ENCODE measurements at places on chromosomes 6 and 20.

- DNase-seq: no peak
Observed at GRCh38 chr6:122154155-122154554, 245.3 kb upstream of the HSF2 start.

DNA sequence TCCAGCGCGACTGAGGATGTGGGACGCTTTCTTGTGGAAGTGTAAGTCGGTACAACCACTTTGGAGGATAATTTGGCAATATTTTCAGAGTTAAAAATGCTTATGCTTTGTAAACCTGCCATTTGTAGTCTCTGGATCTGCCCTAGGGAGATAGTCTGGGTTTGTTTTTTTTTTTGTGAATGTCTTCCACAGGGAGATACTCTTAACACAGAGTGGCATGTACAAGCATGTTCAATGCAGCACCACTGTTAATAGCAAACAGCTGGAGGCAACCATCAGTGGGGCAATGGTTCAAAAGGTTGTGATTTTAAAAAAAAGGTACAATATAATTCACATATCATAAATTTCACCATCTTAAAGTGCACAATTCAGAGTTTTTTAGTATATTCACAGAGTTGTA lies 22.4 kb downstream of the SLC9A8 start:
- DNase-seq: no peak

- DNase-seq: no peak
Observed at GRCh38 chr6:73560182-73560732, 39.4 kb upstream of the EEF1A1 start.

GRCh38 chr6:155077784-155078183 lies 82.7 kb downstream of the TIAM2 start:
- no peak for DNase-seq

GRCh38 chr6:35128496-35128895 lies 12.6 kb downstream of the TCP11 start:
- no peak for DNase-seq

DNA sequence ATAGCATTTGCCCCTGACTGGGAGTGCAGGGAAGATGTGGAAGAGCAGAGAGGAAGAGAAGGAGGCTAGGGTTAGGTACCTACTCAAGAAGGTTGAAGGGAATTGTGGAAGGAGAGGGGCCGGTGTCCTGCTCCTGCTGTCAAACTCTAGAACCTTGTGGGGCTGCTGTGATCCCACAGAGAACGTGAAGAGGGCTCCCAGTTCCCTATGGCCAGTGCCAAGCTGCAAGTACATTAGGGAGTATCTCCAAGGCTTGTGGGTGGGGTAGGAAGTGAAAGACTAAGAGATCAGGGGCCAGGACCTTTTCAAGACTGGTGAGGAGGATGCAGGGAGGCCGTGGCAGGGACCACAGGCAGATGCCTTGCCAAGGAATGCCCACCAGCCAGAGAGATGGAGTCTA lies 263.4 kb downstream of the CDH26 start:
- no peak for DNase-seq

All from stimulated activated CD8-positive, alpha-beta memory T cell treated with anti-CD3 and anti-CD28 coated beads, Interleukin-4, amount 100 ng/mL, for 1 hour (primary cell).